Activated CD4-positive, alpha-beta T cell treated with anti-CD3 and anti-CD28 coated beads, Interleukin-2, Interleukin-6, amounts not matched to agents 100 ng/mL and 50 ng/mL, durations not matched to agents 16 hours and 8 hours (primary cell): ENCODE measurements at places on chromosomes 1 and 21.

- no peak for DNase-seq
These were observed 23.8 kb upstream of the PPP2R5A start for GRCh38 chr1:212261361-212261929.

DNA sequence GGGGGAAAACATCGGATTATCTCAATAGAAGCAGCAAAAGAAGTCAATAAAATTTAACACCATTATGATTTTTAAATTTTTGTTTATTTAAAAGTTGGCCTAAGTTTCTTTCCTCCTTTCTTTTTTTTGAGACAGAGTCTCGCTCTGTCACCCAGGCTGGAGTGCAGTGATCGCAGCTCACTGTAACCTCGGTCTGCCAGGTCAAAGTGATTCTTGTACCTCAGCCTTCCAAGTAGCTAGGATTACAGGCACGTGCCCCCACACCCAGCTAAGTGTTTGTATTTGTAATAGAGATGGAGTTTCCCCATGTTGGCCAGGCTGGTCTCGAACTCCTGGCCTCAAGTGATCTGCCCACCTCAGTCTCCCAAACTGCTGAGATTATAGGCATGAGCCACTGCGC is 20.9 kb downstream of the SLC2A5 start:
- DNase-seq, result no peak

DNA sequence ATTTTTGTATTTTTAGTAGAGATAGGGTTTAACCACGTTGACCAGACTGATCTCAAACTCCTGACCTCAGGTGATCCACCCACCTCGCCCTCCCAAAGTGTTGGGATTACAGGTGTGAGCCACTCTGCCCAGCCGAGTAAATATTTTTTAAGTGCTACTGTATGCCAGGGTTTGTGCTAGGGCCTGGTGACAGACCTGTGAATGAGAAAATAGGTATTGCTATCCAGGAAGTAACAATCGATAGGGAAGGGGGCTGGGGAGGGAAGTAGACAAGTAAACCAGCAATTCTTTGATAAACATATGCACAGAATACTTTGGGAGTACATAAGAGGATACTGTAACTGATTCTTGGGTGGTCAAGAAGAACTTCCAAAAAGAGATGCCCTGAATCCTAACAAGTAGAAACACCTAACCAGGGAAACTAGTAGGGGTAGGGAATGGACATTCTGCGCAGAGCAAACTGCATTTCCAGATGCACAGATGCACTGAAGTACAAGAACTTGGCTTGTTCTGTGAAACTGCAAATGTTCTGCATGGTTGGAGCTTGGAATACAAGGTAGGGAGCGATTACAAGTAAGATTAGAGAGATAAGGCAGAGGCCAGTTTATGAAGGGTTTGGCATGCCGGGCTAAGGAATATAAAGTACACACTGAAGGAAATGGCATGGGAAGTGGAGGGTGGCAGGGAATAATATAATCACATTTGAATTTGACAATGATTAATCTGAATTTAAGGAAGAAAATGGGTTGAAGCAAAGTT is 19.0 kb upstream of the DOCK7 start:
- no peak for DNase-seq

- DNase-seq, result no peak
These were observed 58.8 kb downstream of the CASZ1 start for GRCh38 chr1:10737651-10738050.

GRCh38 chr1:176670853-176671252 is 207.9 kb downstream of the PAPPA2 start:
- no peak for DNase-seq

- DNase-seq, result no peak
These were observed 20.3 kb downstream of the SUSD4 start for GRCh38 chr1:223343692-223344091.

GRCh38 chr1:246901874-246902273 is 29.9 kb downstream of the AHCTF1 start:
- DNase-seq, result no peak

DNA sequence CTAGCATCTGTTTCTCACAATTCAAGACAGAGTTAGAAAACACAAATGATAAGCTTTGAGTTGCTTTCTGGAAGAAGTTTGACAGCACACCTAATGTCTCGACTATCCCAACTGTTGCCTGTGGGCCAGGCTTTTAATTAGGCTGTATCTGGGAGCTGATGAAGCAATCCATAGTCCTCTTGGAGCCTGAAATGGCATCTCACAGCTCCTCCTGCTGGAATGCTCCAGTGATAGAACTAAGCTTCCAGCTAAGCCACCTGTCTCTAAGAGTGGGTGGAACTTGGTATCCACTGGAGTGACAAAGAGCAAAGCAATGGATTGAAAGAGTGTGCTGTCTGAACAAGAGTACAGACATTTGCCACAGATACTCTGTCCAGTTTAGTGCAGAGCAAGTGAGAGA is 605.3 kb upstream of the NR5A2 start:
- no peak for DNase-seq

DNA sequence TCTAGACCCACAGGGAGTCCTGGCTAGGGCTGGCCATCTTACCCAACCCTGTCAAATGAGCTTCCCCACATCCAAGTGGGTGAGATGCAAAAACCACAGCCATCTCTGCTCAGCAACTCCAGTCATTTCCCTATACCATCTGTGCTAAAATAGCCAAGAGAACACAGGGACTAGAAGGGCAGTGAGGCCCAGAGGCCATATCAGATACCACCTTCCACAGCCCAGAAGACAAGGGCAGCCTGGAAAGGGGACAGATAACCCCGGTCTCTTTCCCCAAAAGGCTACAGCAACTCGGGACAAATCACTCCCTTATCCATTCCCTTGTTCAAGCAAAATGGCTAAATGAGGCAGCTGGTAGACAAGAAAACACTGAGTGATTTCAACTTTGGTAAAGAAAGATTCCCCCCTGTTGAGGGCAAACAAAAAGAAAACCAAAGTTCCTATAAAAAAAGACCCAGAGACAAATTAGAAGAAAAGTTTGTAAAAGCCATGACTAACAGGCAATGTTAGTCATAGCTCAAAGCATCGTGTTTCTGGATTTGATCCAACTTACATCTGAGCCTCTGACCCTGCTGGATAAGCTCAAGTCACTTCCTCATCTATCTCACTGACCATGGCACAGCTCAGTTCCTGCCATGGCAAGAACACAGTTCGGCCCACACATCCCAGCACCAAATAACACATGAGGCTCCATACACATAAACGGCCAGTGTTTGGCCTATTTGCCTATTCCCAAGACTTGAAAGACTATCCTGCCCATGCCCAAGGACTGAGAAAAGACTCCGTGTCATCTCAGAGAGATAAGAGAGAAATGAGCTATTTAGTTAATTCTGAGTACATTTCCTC is 3.1 kb downstream of the LAMB3 start:
- DNase-seq, result no peak

DNA sequence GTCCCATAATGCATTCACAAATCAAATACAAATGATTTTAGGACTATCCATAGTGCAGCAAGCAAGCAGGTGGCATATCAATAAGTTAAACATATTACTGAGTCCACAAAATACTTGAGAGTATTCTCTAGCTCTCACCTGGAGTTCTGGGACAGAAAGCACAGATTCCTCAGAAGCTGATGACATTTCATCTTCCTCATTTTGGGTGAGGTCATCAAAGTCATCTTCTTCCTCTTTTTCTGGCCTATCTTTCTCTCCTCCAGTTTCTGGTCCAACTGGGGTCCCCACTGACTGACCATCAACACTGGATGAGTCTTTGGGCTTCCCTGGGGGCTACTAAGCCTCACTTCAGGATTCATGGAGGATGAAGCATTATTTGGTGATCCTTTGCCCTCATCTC is 38.9 kb downstream of the YY1AP1 start:
- no peak for DNase-seq

DNA sequence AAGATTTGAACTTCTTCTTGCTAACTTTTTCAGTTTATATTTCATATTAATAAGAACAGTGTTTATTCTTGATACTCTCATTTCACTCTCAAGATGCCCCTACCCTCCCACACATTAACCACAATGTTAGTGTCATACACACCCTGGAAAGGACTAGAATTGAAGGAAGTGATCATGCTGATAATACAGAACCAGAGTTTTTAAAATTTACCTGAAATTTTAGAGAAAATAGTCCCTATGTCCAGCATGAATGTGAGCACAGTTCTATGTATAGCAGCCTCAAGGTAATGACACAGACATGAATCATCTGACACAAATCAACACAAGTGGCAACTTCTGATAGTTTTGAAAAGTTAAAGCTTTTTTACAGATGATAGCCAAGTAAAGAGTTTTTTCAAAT is 26.0 kb downstream of the RGS1 start:
- DNase-seq, result no peak

DNA sequence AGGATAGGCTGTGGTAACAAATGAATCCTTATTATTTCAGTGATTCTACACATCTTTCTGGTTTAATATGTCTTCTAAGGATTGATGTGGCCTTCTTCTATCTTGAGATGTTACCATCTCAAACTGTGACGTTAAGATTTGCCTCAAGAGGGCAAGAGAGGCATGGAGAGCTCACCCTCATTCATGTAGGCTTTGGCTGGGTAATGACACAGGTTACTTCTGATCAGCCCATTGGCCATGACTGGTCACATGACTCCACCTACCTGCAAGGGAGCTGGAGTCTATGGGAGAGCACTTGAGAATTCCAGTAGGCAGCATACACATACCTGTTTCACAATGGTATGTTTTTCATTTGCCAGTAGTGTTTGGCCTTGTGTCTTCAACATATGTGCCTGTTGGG is 30.0 kb downstream of the CACHD1 start:
- peak; percentile 2 for DNase-seq

DNA sequence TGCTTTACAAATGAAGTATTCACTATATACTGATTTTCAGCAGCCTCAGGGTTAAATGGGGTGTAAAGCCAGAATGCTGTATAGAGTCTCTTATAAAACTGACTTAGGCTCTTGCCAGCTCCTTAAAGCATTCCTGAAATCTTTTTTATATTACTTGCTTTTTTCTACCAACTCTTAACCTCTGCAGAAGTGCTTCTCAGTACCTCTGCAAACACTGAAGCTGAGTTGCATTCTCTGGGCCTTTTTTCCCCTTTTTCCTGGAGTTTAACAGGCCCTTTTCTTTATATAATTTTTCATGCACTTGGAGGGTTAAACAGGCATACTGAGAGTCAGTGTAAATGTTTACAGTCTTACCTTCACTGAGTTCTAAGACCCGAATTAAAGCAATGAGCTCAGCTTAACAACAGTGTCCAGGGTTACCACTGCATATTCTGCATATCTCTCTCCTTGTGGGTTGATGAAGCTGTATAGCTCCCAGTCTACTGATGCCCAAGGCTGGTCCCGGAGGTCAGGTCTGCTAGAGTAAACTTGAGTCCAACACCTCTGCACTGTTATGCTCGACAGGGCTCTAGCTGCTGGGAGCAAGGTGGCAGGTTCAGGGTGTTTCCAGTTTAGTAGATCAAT is 40.9 kb upstream of the CFAP126 start:
- DNase-seq, result no peak

- no peak for DNase-seq
These were observed 277.4 kb downstream of the ZNF648 start for GRCh38 chr1:181784039-181784683.

- no peak for DNase-seq
These were observed 31.1 kb upstream of the CYP4B1 start for GRCh38 chr1:46767649-46768282.

DNA sequence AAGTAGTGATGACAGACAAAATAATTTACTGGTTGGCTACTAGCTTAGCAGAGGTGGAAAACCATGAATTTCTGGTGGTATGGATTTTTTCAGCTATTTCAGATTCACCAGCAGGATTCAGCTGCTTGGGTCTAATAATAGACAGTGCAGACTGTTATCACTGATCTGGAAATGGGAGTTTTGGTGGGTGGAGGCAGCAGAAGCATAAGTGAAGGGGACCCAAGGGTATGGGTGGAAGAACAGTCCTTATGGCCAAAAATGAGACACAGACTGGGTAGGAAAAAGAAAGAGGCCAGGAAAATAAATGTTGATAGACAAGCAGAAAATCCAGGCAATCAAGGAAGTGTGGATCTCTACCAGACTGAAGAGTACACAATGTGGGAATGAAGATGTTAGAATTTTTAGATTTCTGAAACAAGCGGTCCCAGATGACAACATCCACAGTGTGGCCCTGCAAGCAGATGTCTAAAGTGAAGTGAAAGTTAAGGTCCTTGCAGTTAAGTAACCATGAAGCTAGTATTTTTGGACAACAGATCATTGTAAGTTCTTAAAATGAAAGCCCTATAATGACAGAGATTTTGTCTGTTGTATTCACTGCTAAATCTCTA is 24.7 kb downstream of the LYST start:
- DNase-seq, result no peak

DNA sequence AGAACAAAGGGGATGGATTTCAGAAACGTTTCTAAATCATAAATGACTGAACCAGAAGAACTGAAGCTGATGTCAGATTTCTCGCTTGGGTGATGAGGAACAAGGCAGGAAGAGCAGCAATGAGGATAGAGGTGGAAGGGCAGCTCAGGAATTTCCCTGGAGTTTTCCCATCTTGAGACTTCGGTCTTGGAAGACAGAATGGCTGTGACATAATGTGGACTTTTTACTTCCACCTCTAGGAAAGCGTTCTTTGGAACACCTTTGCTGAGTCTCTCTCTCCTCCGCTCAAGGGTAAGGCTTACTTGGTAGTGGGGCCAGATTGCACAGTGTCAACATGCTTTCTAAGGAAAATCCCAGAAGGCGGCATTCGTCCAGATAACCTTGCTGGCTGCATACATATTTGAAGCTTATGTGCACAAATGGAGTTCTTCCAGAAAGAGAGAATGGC is 36.6 kb downstream of the DEGS1 start:
- DNase-seq, result no peak

DNA sequence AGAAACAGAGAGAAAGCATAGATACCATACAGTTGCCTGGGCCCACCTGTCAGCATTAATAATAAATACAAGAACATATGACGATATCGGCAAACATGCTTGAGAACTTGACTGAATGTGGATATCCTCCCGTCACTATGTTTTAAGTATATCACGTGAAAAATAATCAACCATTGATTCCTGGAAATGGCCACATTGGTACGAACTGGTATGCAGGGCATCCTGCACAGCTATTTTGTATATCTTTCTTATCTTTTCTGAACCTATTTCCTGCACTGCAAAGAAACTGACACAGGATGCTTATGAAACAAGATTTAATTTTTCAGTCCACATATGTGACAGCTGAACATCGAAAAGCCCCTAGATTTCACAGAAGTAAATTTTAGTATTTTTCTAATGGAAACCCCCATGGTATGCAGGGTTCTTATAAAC is 22.8 kb upstream of the RGS1 start:
- peak; percentile 55 for DNase-seq

DNA sequence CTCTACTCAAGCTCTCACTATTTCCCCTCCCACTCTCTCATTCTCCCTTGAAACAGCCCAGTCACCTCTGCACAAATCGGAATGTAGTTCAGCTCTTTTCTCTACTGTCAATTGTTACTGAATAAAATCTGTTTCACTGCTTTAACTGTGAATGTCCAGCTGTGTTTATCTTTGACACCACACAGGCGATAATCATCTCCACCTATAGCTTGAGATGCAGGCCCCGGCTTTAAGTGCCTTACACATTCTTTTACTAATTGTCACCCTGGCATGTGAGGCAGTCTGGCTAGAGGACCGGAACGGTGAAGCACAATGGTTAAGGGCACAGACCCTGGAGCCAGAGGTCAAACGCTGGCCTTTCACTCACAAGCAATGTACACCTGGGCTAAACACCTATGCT is 122.8 kb upstream of the C8B start:
- DNase-seq, result no peak

- DNase-seq, result no peak
These were observed 115.7 kb upstream of the IPO9 start for GRCh38 chr1:201713086-201713810.
